NCI-H1436 (cell line): ENCODE measurements at places on chromosomes 12 and 14.

DNA sequence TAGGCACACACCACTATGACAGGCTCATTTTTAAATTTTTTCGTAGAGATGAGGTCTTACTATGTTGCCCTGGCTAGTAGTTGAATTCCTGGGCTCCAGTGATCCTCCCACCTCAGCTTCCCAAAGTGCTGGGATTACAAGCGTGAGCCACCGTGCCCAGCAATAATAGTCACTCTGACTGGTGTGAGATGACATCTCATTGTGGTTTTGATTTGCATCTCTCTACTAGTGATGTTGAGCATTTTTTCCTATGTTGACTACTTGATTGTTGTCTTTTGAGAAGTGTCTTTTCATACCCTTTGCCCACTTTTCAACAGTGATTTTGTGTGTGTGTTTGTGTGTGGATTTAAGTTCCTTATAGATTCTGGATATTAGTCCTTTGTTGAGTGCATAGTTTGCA lies 26.3 kb downstream of the ATP2A2 start:
- no peak for DNase-seq

GRCh38 chr12:7144414-7145120 lies 14.4 kb downstream of the CLSTN3 start:
- DNase-seq, result peak; percentile 17

- DNase-seq, result peak; percentile 64
These were observed 8.7 kb upstream of the SPATS2 start for GRCh38 chr12:49358483-49359141.

GRCh38 chr14:104504172-104504735 lies 75.3 kb upstream of the C14orf180 start:
- DNase-seq, result no peak

DNA sequence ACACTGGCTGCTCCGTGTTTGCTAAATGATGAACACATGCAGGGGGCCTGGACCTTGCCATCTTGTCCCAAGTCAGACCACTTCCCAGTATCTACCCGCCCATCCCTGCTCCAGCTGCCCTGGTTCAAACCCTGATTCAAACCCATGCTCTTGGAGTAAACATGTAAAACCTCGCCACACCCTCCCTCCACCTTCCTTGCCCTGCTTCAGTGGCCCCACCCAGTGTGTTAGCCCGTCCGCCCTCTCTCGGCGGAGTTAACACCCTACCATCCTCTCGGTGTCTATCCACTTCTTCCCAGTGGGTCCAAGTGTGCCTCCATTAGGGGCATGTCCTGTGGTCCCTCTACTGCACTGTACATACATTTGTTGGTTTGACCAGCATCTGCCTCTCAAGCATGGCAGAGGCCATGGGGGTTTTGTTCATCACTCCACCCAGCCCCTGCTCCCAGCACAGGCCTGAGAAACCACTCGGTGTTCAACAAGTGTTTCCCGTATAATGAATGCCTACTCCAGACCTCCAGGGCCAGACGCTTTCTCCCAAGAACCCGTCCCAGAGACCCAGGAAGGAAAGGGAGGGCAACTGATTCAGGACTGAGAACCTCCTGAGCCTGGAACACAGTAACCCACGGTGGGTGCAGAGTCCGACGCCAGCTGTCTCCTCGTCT lies 37.1 kb downstream of the P2RX4 start:
- DNase-seq, result no peak

- DNase-seq, result no peak
These were observed 4.3 kb upstream of the HEBP1 start for GRCh38 chr12:13004361-13004760.

DNA sequence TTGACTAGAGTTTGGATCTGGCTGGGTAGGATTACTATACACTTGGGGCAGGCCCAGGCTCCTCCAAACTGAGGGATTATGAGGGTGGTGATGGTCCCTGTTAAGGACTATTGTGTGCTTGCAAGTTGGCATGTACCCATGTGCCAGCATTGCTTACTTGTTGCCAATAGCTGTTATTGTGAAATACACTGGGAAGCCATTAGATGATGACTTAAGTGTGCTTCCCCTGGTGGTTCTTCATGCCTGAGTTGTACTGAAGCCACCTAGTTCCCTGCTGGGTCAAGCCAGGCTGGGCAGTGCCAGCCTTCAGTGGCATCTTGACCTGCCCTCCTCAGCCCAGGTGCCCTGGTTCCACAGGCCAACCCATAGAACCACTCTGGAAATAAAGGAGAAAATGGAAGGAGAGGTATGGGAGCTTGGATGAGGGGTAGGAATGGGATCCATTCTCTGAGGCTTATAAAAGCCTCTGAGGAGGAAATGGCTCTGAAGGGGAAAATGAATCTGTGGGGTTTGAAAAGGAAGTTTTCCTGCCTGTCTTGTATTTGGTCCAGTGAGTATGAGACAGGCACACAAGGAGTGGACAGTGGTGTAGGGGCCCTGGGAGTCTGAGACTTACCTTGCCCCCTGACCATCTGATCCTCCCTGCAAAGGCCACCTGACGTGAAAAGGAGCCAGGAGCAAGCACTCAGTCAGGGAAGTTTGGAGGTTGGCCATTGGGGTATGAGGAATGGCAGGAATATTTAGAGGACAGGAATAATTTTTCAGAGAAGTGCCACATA lies 724 bp downstream of the LTB4R start:
- no peak for DNase-seq

DNA sequence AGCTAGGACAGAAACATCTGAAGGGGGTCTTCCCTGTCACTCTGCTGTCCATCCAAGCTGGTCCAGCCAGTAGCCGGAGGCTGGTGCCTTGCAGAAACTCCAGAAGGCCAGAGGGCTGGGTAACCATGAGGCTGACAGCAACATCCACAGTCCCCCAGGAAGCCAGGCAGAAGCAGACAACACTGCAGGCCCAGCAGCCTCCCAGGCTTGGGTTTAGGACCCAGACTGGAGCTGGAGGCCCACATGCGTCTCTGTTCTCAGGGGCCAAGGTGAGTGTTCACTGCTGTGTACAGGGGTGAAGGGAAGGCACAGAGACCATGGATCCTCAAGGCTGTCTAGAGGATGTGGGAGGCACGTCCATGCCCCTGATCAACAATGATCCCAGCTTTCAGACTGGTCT lies 136.4 kb upstream of the PRMT8 start:
- no peak for DNase-seq

DNA sequence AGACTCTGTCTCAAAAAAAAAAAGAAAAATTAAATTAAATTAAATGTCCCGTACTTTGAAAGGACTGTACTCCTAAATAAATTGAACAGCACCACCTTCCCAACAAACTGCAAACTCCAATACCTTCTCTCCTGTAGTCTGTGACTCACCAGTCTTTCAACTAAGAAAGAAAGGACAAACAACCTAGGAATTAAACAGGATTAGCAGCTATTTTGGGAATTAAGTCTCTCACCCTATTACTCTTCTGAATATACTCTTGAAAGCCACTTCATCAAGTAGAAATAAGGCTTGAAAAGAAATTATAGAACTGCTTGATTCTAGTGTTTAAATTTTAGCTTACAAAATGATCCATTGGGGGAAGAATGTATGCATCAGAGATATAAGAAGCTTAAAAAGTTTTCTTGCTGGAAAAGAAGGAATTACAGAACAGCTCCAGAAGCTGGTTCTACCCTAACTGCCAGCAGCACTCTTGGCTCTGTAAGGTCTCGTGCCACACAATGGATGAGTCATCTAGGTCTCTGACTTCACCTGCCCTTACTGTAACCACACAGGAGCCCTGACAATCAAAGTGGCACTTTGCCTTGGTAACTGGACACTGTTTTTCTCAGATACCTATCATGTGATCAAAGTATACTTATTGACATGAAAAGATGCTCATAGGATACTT lies 57.0 kb upstream of the CERS5 start:
- no peak for DNase-seq

- DNase-seq, result no peak
These were observed 5.6 kb downstream of the NTN4 start for GRCh38 chr12:95784915-95785314.

GRCh38 chr12:91239481-91239880 lies 56.9 kb upstream of the DCN start:
- DNase-seq, result no peak

DNA sequence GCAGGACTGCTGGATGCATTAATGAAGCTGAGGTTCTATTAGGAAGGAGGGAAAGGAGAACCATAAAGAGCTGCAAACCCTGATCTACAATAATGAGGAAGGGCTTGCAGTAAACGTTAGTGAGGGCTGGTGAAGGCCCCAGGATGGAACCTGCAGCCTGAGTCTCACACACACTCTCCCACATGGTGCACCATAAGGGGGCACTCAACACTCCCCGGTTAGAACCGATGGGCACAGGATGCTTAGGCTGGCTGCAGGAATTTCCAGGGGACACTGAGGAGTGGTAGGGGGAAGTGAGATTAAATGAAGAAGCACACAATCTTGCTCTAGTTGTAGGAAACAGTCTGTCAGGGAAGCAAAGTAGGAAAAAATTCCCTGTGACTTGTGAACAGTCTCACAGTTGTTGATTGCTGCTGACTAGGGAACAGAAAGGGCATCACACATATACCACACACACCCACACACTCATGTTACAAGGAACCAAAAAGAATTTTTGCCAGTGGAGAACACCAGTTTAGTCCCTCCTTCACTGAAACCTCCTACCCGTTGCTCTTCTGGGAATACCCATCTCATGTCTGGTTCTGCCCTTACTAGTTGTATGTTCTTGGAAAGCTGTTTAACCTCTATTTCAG lies 56.2 kb upstream of the FERMT2 start:
- DNase-seq, result no peak

DNA sequence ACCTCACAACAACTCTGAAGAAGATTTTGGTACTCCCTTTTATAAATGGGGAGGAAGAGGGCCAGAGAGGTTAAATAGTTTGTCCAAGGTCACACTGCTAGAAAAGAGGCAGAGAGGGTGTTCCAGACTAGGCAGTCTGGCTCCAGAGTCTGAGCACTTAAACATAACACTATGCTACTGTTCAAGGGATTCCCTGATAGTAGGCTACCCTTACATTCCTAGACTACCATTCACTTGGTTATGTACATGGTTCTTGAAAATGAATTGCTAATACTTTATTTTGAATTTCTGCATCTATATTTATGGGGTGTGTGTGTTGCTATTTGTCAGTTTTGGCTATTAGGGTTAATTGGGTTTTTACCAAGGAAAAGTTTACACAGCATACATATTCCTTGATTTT lies 7.2 kb downstream of the GNS start:
- no peak for DNase-seq

DNA sequence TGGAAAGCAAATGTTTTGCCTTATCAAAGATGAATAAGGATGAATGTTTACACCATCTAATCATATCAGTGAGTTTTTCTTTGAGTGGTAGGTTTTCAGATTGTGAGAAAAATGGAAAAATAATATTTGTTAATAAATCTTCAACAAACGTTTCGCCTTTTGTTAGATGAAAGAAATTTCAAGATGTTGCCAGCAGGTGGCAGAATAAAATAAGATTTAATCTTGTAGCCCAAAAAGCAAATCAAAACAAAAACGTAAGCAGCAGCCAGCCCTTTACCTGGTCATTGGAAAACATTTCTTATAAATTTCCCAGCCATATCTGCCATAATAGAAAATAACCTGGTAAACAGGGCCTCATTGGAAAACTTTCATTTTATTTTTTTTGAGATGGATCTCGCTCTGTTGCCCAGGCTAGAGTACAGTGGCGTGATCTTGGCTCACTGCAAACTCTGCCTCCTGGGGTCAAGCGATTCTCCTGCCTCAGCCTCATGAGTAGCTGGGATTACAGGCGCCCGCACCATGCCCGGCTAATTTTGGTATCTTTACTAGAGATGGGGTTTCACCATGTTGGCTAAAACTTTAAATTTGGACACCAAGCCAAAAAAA lies 15.4 kb upstream of the TMEM120B start:
- DNase-seq, result peak; percentile 41
